Hepatocyte (in vitro differentiated cells): ENCODE measurements at places on chromosomes 7 and 10. TPM values are rescaled to one million over a fixed set of nuclear protein-coding genes. Genes with fewer than 3 reads are reported as not detected.

Gene TACR2
- 0.07 TPM in 1 of 2 replicates, not detected in the other for total RNA-seq

DNA sequence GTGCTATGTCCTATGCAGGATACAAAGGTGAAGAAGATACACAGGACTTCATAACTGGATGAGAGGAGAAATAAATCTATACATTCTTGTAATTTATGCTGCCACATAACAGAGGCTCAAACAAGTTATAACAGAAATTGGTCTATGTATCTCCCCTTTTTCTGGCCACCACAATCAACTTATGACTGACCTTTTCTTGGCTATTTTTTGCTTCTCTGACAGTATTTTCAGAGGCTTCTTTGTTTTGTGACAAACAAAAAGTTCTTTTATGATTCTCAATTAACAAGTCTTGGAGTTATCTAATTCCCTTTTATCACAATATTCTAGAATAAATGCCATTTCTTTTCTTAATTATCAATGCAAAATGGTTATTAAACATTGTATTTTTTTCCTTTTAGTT is 953.0 kb upstream of the ZWINT start:
- no peaks in the 10 kb centered on the region for H3K27me3 ChIP-seq
- no peak overlapping the region for H3K4me3 ChIP-seq
- no peaks in the 10 kb centered on the region for H3K36me3 ChIP-seq
- no peak overlapping the region for H3K27ac ChIP-seq
- H3K4me1 ChIP-seq, result no peaks in the 10 kb centered on the region

Gene TBL2
- 72.8 and 73.6 TPM in 2 replicates for total RNA-seq

DNA sequence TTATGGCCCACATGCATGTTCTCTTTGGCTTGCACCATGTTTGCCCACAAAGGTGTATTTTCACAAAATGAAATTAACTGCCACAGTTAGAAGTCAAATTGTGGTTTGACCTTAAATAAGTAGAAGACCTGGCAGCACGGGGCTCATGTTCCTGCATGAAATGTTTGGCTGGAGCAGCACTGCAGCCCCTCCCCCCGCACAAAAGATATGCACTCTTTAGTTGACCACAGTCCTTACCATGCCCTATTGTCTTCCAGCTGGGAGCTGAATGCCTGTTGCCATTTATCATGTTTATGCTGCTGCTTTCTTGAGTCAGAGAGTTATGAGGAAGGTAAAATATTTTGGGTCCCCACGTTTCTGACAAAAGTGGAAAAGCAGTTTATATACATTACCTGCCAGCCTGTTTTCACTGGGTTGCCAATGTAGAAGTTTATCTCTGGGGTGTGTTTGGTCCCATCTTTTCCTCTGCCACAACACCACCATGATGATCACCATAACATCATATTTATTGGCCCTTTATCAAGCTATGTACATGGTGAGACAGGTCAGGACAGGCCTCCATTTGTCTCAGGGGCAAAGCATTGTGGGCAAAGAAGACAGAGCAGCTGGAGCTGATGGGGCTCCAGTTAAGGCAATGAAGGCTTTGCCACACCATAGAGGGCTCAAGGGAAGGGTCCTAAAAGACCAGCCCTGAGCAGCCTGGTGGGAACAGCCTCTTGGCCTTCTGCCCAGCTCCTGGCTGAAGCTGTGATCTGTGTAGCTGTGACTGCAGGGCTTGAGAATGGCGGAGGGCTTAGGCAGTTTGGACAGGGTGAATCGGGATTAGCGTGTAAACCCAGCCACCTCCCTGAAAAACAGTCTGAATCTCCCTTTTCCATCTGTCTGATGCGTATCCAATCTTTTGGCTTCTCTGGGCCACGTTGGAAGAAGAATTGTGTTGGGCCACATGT is 5.4 kb downstream of the PRF1 start:
- H3K36me3 ChIP-seq, result no peaks in the 10 kb centered on the region
- no peak for DNase-seq
- H3K27me3 ChIP-seq, result no peaks in the 10 kb centered on the region

DNA sequence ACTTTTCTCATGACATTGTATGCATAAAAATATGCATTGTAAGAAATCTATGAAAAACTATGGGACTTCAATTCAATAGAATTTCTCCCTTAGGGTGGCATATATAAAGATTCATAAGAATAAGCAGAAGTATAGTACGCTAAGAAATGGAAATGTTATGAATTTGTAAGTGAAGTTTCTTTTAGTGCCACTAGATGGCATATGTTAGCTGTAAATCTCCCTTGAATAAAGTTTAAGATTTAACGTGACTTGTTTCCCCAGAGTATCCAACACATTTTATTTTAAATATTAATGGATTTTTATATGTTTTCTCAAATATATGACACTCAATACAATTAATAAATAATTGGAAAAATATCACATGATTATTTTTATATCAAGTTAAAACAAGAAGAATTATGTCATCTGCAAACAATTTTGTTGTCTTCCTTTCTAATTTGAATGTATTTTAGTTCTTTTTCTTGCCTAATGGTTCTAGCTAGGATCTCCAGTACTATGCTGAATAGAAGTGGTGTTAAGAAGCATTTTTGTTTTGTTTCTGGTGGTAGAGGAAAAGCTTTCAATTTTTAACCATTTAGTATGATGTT is 287.2 kb downstream of the HGF start:
- no peaks in the 10 kb centered on the region for H3K36me3 ChIP-seq
- H3K27me3 ChIP-seq, result no peaks in the 10 kb centered on the region
- no peaks in the 10 kb centered on the region for H3K4me1 ChIP-seq
- DNase-seq, result no peak
- H3K4me3 ChIP-seq, result no peak overlapping the region

Gene GARIN1A
- total RNA-seq, result 0.40 and 0.67 TPM in 2 replicates

DNA sequence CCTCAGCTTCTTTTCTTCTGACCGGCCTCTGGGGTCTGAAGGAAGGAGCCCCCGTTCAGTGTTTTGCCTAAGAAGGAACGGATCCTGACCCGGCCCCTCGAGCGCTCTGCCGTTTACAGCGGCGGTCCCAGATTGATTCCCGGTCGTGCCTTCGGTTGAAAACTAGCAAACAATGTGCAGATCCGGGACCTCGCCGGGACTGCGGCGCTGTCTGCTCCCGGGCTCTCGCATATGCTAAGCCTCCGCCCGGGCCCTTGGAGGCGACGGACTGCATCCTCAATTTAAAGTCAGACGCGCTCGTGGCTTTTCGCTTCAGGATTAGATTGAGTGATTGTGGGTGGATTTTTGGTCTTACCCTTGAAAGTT is 559 bp downstream of the DBF4 start:
- no peaks in the 10 kb centered on the region for H3K36me3 ChIP-seq
- peak overlapping the region; percentile 70 for H3K4me3 ChIP-seq
- H3K4me1 ChIP-seq, result peaks cover 4% of the 10 kb centered on the region
- peak overlapping the region; percentile 96 for H3K27ac ChIP-seq

DNA sequence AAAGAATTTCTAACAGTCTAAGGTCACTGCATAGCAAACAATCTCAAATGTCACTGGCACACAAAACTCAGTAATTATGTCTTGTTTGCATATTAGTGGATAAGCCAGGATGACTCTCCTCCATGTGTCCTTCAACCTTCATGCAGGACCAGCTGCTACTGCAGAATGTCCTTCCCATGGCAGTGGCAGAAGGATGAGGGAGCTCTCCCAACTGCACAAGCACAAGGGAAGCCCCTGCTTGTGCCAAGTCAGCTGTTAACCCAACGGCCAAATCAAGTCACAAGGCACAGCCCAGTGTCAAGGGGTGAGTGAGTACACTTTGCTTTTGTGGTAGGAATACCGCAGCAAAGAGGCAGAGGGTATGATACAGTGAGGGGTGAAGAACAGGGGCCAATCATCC is 59.3 kb upstream of the VWC2 start:
- H3K27me3 ChIP-seq, result no peaks in the 10 kb centered on the region
- H3K4me3 ChIP-seq, result no peak overlapping the region
- H3K27ac ChIP-seq, result no peak overlapping the region
- H3K36me3 ChIP-seq, result no peaks in the 10 kb centered on the region
- no peak for DNase-seq

Gene CTAGE6
- 0.07 TPM in 1 of 2 replicates, not detected in the other for total RNA-seq

DNA sequence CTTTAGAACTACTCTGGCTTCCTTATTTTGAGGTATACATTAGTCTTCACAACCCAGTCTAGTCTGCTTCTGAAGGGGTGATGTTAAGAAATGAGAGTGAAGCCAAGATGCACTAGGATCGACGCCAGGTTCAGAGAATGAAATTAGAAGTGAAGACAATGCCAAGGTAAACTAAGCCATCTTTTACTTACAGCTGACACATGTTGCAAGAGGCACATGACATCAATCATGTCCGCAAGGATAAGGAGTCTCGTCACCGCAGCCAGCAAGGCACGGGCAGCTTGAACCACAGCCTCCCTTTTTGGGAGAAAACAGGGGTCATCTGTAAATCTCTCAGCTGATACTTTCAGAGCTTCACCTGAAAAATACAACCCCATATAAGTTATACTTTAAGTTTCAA is 156.7 kb downstream of the CTNNA3 start:
- no peak overlapping the region for H3K4me3 ChIP-seq
- DNase-seq, result peak; percentile 4
- peaks cover 8% of the 10 kb centered on the region for H3K4me1 ChIP-seq
- H3K27me3 ChIP-seq, result peaks cover 3% of the 10 kb centered on the region
- no peak overlapping the region for H3K27ac ChIP-seq

Gene PAPOLB
- total RNA-seq, result not detected in 2 replicates

DNA sequence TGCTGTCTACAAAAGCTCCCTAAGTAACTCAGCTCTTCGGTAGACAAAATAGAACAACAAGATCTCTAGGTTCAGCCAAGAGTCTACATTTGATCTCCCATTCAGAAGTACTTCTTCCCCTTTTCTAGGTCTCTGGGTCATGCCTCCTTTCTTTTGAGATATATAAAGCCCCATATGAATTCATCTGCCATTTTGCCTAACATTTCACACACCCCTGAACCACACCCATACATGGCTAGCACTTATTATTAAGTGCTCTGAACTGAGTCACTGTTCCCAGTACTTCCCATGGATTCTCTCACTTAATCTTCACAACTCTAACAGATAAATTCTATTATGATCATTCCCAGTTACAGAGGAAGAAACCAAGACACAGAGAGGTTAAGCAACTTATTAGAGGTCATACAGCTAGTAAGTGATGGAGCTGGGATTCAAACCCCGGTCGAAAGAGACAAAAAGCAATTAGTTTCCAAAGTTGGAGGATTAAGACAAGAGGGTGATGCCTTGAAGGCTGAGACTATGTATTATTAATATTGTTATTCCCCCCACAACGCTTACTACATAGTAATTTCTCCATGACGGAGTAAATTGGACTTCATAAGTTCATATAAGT is 17.3 kb downstream of the MYOF start:
- DNase-seq, result no peak
- H3K27ac ChIP-seq, result peak overlapping the region; percentile 84
- no peaks in the 10 kb centered on the region for H3K36me3 ChIP-seq
- H3K27me3 ChIP-seq, result no peaks in the 10 kb centered on the region

Gene GPC2
- 2.0 and 5.3 TPM in 2 replicates for total RNA-seq

- DNase-seq, result no peak
- no peak overlapping the region for H3K27ac ChIP-seq
- no peaks in the 10 kb centered on the region for H3K27me3 ChIP-seq
Measured at GRCh38 chr10:123309731-123310130, 155.5 kb downstream of the BUB3 start.

- H3K36me3 ChIP-seq, result no peaks in the 10 kb centered on the region
- no peak overlapping the region for H3K4me3 ChIP-seq
- H3K27ac ChIP-seq, result no peak overlapping the region
- no peaks in the 10 kb centered on the region for H3K27me3 ChIP-seq
- DNase-seq, result no peak
Measured at GRCh38 chr10:45432700-45433472, 58.9 kb downstream of the ALOX5 start.

Gene LRRD1
- total RNA-seq, result 0.08 and 0.77 TPM in 2 replicates

- no peak overlapping the region for H3K27ac ChIP-seq
- H3K36me3 ChIP-seq, result no peaks in the 10 kb centered on the region
- H3K4me1 ChIP-seq, result no peaks in the 10 kb centered on the region
- no peak overlapping the region for H3K4me3 ChIP-seq
- H3K27me3 ChIP-seq, result no peaks in the 10 kb centered on the region
- DNase-seq, result peak; percentile 73
Measured at GRCh38 chr7:28096713-28097112, 83.9 kb downstream of the JAZF1 start.

Gene C10orf67
- 0.10 TPM in 1 of 2 replicates, not detected in the other for total RNA-seq

Gene TCF7L2
- 14.8 and 18.7 TPM in 2 replicates for total RNA-seq

- H3K4me1 ChIP-seq, result no peaks in the 10 kb centered on the region
- DNase-seq, result no peak
- no peaks in the 10 kb centered on the region for H3K36me3 ChIP-seq
- H3K27me3 ChIP-seq, result peaks cover 5% of the 10 kb centered on the region
Measured at GRCh38 chr7:128887169-128888038, 23.1 kb downstream of the KCP start.

Gene SFRP4
- total RNA-seq, result 1.1 and 1.8 TPM in 2 replicates

DNA sequence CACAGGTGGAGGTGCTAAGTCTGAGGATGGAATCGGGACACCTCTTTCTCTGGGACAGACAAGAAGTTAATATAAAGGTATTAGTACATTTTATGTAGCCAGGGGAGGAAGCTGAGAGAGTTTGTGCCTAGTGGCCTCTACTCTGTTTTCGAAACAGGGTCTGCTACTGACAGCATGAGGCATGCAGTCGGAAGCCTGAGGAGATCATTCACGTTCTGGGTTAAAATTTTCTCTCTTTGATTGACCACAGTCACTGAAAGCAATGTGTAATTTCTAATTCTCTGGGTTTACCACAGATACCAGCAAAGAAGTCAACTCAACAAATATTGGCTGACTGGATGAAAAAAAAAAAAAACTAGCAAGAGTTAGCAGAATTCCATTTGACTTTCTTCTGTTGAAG is 53.3 kb upstream of the KCTD7 start:
- H3K27me3 ChIP-seq, result no peaks in the 10 kb centered on the region
- peaks cover 7% of the 10 kb centered on the region for H3K4me1 ChIP-seq
- H3K27ac ChIP-seq, result no peak overlapping the region
- H3K36me3 ChIP-seq, result no peaks in the 10 kb centered on the region
- no peak for DNase-seq

Gene FANK1
- 0.88 and 6.0 TPM in 2 replicates for total RNA-seq

Gene IDI2
- 0.33 TPM in 1 of 2 replicates, not detected in the other for total RNA-seq

Gene MBL2
- 0.64 and 1.1 TPM in 2 replicates for total RNA-seq

Gene COBL
- total RNA-seq, result 17.9 and 20.5 TPM in 2 replicates

- H3K4me3 ChIP-seq, result no peak overlapping the region
- H3K36me3 ChIP-seq, result no peaks in the 10 kb centered on the region
- no peak overlapping the region for H3K27ac ChIP-seq
- no peaks in the 10 kb centered on the region for H3K27me3 ChIP-seq
Measured at GRCh38 chr10:60821656-60822055, 43.4 kb downstream of the CDK1 start.

- no peaks in the 10 kb centered on the region for H3K36me3 ChIP-seq
- no peaks in the 10 kb centered on the region for H3K27me3 ChIP-seq
- no peak overlapping the region for H3K4me3 ChIP-seq
- DNase-seq, result peak; percentile 29
- H3K4me1 ChIP-seq, result no peaks in the 10 kb centered on the region
Measured at GRCh38 chr7:15839416-15840100, 153.1 kb upstream of the MEOX2 start.

DNA sequence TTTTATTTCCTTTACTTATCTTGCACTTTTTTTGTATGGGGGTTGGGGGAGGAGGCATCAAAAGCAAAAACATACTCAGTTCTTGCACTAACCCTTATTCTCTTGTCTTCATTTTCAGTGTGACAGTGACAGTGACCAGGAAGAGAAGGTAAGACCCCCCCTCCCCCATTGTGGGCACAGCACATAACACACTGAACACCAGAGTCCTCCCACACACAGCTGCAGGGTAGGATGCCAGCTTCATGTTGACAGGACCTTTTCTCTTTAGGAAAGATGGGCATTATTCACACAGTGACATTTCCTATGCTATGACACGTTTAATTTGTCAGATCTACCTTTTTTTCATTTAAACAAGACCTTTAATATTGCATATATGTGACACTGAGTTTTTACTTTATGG is 696.3 kb upstream of the GALNT17 start:
- H3K27ac ChIP-seq, result no peak overlapping the region
- no peaks in the 10 kb centered on the region for H3K36me3 ChIP-seq
- H3K4me1 ChIP-seq, result no peaks in the 10 kb centered on the region
- H3K27me3 ChIP-seq, result no peaks in the 10 kb centered on the region

Gene ZNF33A
- 15.9 and 22.5 TPM in 2 replicates for total RNA-seq
